Mesothelial cell of epicardium (in vitro differentiated cells): ENCODE measurements at places on chromosomes 4 and X. TPM values are rescaled to one million over a fixed set of nuclear protein-coding genes. Genes with fewer than 3 reads are reported as not detected.

DNA sequence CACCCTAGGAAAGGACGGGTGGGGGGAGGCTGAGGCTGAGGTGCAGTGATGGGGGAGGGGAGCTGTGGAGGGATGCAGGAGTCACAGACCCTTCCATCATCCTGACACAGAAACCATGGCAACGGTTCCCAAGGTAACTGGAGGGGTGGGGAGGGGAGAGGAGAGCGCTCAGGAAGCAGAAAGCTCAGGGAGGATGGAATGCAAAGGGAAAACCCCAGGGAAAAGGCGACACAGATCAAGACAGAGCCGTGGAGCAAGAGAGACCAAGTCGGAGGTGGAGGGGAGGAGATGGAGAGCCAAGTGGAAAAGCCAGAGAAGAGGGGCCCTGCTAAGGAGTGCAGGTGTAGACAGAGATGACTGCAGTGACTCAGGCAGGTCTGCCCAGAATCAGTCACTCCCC lies 14.5 kb downstream of the L1CAM start:
- DNase-seq = no peak

GRCh38 chrX:43586830-43587229 lies 69.3 kb upstream of the MAOA start:
- DNase-seq = no peak

DNA sequence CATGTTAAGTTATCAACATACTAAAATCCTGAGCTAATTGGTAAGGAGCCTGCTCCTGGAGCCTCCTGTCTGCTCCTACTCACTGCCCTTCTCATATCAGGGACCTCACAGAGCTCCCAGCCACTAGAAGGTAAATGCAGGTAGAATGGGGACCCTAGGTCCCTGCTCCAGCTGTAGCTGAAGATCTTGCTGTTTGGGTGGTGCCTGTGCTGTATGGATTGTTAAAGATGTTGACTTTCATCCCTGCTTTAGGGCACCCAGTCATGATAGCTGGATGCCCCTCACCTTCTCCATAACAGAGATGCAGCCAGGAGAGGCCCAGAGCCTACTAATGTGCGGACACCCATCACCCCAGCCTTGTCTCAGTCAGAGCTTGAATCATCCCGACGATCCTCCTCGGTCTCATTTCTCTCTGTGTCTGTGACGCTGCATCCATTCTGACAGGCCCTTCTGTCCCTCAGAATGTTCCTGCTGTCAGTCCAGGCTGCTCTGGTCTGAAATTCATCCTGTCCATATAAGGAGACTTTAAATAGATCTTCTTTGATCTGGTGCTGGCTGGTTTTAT lies 341.7 kb upstream of the GATB start:
- DNase-seq = no peak

SPANXB1 gene
- total RNA-seq = 4.2 to 5.3 TPM (median 4.6 TPM) in 3 replicates

RAPGEF2 gene
- 46.7 to 50.2 TPM (median 49.4 TPM) in 3 replicates for total RNA-seq

NLRP2B gene
- not detected in 3 replicates for total RNA-seq
